ENCODE measurements at places on chromosomes 7 and 10.

GRCh38 chr7:95599069-95599468 is 2.8 kb upstream of the PDK4 start:
- DNase-seq: no peak

GRCh38 chr7:37416378-37417106 is 32.1 kb downstream of the ELMO1 start:
- DNase-seq: no peak

DNA sequence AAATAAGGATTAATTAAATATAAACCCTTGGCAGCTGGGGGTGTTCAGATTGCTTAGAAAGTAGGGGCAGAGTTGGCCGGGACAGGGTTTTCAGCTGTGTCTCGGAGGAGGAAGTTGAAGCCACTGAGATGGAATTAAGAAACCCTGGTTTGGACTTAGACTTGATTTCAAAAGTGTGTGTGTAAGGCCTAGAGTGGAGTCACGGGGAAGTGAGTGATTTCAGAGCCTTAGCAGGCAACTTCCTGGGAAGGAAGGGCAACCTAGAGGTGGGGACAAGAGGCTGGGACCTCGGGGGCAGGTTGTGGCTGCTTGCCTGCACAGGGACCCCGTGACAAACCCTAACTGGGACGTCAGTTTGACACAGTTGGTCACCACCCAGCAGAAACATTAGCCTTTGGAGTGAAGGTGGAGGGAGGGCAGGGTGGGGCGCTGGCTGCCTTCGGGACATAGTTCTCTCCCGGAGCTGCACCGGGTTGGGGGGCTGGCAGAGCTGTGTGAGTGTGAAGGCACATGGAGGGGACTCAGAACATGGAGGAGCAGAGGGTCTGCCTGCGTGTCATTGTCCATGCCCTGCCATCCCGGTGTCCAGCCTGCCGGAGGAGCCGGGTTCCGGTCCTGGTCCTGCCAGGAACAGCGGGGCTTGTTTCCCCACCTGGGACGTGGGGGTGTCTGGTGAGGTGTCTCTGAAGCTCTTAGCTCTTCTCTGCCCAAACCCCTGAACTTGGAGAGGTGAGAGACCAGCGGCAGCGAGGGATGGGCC is 1.8 kb downstream of the BRI3 start:
- peak; percentile 71 for DNase-seq

DNA sequence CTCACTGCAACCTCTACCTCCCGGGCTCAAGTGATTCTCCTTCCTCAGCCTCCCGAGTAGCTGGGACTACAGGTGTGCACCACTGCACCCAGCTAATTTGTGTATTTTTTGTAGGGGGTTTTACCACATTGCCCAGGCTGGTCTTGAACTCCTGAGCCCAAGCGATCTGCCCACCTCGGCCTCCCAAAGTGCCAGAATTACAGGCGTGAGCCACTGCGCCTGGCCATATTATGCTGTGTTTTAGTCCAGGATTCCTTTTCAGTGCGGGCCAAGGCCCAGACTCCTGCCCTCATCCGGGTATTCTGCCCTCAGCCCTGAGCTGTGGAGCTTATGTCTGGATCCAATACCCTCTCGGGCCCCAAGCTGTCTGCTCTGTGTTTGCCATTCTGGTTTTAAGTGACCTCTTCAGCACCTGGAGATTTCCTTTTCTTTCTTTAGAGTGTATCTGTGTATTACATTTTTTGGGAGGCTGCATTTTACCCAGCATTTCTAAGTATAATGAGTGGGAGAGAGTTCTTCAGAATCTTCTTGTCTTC is 114.9 kb downstream of the BUB3 start:
- no peak for DNase-seq

DNA sequence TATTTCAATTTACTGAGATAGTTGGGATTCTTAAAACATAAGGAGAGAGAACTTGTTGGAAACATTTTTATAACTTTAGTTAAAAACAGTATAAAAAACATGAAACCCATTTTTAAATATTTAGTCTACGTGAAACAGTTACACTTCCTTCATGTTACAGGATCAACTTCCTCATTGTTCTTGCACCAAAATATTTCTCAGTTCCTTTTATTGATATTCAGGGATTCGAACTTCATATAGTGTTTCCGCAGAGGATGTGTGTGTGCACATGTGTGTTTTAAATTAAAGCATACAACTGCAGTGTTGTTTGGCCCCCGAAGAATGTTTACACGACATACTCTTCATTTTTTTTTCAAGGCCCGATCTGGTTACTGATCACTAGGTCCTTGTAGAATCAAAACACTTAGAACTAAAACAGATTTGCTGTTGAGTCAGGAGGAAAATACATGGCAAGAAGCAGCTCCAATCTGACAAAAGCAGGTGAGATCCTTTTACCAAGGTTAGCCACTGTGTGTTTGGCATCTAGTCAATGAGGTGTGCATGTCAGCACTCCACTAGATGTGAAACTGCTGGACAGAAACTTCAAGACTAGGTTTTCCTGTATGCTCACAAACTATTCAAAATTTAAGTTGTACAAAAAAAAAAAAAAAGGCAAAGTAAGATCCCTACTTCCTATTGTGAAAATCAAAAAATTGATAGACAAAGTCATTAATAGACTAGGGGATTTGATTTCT is 60.4 kb downstream of the INSYN2A start:
- no peak for DNase-seq

GRCh38 chr10:45063591-45064231 is 63.0 kb downstream of the ZNF22 start:
- DNase-seq: no peak

- no peak for DNase-seq
These were observed 30.5 kb downstream of the ARHGAP22 start for GRCh38 chr10:48574322-48574796.

DNA sequence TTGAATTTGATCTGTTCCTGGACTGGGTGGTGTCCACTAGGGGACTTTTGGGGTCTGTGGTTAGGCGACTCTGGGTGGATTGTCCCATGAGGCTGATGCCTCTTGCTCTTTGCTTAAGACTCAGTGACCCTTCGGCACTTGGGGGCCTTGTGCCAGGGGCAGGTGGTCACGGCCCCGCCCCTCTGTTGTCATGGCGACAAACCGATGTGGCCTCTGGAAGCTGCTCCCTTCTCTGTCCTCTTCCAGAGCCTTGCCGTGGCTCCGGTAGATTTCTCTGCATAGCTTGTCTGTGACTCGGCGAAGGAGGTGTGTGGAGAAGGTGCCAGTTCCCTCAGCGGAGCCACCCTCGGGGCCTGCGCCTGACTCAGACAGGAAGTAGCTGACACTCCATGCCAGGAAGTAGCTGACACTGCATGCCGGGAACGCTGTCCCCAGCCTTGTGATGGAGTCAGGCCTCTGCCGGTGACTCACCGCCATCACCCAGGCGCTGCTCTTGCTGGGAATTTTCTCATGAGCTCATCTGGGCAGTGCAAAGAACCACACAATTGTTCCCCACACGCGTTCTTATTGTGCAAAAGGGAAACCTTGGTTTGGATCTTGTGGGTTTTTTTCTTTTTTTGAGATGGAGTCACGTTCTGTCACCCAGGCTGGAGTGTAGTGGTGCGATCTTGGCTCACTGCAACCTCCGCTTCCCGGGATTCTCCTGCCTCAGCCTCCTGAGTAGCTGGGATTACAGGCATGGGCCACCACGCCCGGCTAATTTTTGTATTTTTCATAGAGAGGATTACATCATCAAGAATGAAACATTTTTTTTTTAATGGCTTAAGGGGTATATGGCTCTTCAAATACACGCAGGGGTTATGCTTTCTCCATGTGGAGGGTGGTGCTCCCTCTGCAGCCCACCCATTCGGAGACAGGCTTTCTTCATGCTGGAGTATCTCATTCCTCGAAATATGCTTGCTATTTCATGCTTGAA is 72.6 kb downstream of the PFKFB3 start:
- peak; percentile 98 for DNase-seq
